Cardiac muscle cell (in vitro differentiated cells and primary cell): ENCODE measurements at places on chromosomes 3 and 15.

DNA sequence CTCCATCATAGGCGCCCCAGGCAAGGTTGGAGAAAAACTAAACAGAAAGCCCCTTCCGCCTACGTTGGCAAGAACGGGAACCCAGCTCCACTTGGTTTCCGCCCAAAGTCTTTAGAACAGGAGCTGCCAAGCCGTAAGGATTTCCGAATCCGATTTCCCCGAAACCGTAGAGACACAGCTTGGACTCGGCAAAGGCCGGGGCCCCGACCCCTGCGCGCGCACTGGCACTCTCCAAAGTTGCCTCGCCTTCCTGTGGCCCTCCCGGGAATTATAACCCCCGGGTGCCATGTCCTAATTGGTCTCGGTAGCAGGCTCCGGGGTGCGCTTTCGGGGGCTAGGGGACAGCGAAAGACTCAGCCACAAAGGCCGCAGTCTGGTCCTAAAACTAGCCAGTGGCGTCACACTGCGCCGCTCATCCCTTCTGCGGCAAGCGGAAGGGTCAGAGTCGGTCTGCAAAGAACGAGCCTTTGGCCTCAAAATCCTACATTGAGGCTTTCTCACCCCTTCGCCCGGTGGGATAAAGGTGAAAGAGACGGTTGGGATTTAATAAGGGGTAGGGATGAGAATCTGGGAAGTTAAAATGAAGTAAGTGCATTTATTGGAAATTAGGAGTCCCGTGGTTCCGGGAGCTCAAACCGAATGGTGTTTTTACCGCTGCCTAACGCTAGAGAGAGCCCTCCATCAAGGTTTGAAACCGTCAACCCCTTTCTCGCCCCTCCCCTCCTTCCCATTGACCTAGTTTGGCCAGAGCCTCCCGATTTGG, 6.8 kb downstream of the BCL6 start:
- DNase-seq = peak; percentile 94
- H3K4me1 ChIP-seq = peaks cover 11% of the 10 kb centered on the region
- H3K27me3 ChIP-seq = no peaks in the 10 kb centered on the region
- H3K36me3 ChIP-seq = no peaks in the 10 kb centered on the region
- H3K27ac ChIP-seq = peak overlapping the region; percentile 52
- peak overlapping the region; percentile 37 for H3K4me3 ChIP-seq

- peaks cover 21% of the 10 kb centered on the region for H3K4me1 ChIP-seq
- no peak for DNase-seq
- no peaks in the 10 kb centered on the region for H3K36me3 ChIP-seq
- peak overlapping the region; percentile 61 for H3K4me3 ChIP-seq
- H3K27me3 ChIP-seq = no peaks in the 10 kb centered on the region
These were observed 3.4 kb downstream of the PDZRN3 start for GRCh38 chr3:73621388-73621787.

DNA sequence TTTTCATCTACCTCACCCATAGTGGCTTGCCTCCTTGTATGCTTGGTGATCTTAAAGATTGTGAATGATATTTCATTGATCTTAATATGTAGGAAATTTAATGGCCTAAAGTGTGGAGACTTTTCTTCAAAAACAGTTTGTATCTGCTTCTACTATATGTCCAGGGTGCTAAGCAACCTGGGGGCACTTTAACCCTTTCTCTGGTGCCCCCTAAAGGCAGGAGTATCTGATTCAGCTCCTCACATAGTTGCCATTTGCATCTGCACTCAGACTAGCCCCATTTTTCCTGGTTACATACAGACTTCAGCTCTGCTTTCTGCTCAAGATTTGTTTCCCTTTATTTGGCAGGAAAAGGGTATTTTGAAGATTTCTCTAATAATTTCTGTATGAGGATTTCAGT, 5.2 kb upstream of the PFN2 start:
- H3K27me3 ChIP-seq = no peaks in the 10 kb centered on the region
- H3K27ac ChIP-seq = no peak overlapping the region
- DNase-seq = no peak

DNA sequence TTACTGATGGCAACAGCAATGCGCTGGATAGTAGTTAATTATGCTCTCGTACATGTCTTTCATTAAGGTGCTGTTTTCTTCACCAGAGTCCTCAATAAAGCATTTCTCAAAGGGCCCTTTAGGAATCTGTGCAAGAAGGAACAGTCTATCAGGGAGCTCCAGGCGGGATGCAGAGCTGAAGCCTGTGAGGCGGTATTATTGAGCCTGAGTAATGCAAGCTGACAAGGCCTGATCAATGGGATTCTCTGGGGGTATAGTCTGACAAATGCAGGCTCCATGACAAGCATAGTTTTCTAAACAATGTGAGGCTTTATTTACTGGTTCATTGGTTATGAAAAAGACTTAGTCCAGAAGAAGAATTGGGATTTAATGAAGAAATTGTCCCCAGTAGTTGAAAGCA, 530.9 kb upstream of the CBLB start:
- no peaks in the 10 kb centered on the region for H3K4me1 ChIP-seq
- no peaks in the 10 kb centered on the region for H3K36me3 ChIP-seq
- H3K4me3 ChIP-seq = no peak overlapping the region
- no peak for DNase-seq

DNA sequence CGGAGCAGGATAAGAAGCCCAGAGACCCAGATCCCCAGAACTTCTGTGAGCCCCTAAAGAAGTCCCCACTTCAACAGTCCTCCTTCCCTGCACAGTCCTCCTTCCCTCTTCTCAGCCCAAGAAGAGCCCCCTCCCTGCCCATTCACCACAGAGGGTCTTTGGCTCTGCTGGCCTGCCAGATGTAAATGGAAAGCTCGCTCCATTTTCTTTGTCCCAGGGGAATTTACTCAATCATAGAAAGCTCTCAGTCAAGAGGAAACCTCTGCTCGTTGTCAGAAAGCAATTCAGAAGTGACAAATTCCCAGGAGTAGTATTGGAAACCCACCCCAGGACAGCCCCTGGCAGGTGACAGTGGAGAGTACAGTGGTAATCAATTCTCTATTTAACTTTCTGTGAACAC, 105.5 kb upstream of the SMAD3 start:
- DNase-seq = no peak
- H3K36me3 ChIP-seq = no peaks in the 10 kb centered on the region
- no peak overlapping the region for H3K4me3 ChIP-seq
- H3K4me1 ChIP-seq = no peaks in the 10 kb centered on the region
- no peaks in the 10 kb centered on the region for H3K27me3 ChIP-seq

DNA sequence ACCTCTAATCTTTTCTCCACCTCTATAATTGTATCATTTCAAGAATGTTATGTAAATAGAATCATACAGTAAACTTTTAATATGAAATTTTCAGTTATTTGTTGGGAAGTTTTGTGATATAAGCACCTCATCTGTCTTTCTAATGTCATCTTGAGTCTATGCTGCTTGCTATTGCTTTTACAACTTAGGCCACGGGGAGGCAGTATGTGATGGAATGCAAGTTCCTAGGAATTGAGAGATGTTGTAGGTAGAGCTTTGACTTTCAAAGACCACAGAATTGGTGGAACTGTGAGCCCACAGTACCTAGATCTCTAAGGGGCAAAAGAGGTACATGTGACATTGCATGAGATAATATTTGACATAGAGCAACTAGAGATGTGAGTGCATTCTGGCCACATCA, 328.3 kb downstream of the MFSD1 start:
- H3K4me1 ChIP-seq = no peaks in the 10 kb centered on the region
- no peaks in the 10 kb centered on the region for H3K36me3 ChIP-seq
- H3K27me3 ChIP-seq = no peaks in the 10 kb centered on the region
- no peak overlapping the region for H3K4me3 ChIP-seq

DNA sequence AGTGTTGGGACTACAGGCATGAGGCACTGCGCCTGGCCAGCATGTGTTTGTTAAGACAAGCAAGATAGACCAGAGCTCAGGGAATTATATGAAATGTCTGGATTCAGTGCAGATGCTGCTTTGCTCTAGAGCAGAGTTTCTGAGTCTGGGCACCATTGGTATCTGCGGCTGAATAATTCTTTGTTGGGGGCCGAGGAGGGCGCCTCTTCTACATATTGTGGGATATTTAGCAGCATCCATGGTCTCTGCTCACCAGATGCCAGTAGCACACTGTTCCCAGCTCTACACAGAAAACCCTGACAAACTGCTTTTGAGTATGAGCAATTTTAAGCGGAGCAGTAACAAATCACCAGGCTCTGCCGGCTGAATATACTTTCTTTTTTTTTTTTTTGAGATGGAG, 3.6 kb upstream of the LDHAL6B start:
- no peak overlapping the region for H3K27ac ChIP-seq
- H3K27me3 ChIP-seq = no peaks in the 10 kb centered on the region
- no peak for DNase-seq
- peaks cover 3% of the 10 kb centered on the region for H3K36me3 ChIP-seq

- H3K27me3 ChIP-seq = no peaks in the 10 kb centered on the region
- peak overlapping the region; percentile 59 for H3K27ac ChIP-seq
- no peak for DNase-seq
- H3K4me1 ChIP-seq = peaks cover 32% of the 10 kb centered on the region
- no peaks in the 10 kb centered on the region for H3K36me3 ChIP-seq
These were observed 722 bp downstream of the STRA6 start for GRCh38 chr15:74201710-74202420.

GRCh38 chr3:189108735-189109134, 63.0 kb upstream of the TPRG1 start:
- no peaks in the 10 kb centered on the region for H3K36me3 ChIP-seq
- H3K4me1 ChIP-seq = no peaks in the 10 kb centered on the region
- H3K4me3 ChIP-seq = no peak overlapping the region
- no peaks in the 10 kb centered on the region for H3K27me3 ChIP-seq
- DNase-seq = no peak
- no peak overlapping the region for H3K27ac ChIP-seq

- peak overlapping the region; percentile 62 for H3K27ac ChIP-seq
- H3K27me3 ChIP-seq = no peaks in the 10 kb centered on the region
- H3K4me1 ChIP-seq = peaks cover 53% of the 10 kb centered on the region
- H3K4me3 ChIP-seq = no peak overlapping the region
- DNase-seq = peak; percentile 76
These were observed 1.9 kb upstream of the ARL6IP5 start for GRCh38 chr3:69082805-69083204.

- no peaks in the 10 kb centered on the region for H3K4me1 ChIP-seq
- DNase-seq = no peak
- no peak overlapping the region for H3K27ac ChIP-seq
These were observed 102.1 kb downstream of the FBLN2 start for GRCh38 chr3:13651057-13651400.

DNA sequence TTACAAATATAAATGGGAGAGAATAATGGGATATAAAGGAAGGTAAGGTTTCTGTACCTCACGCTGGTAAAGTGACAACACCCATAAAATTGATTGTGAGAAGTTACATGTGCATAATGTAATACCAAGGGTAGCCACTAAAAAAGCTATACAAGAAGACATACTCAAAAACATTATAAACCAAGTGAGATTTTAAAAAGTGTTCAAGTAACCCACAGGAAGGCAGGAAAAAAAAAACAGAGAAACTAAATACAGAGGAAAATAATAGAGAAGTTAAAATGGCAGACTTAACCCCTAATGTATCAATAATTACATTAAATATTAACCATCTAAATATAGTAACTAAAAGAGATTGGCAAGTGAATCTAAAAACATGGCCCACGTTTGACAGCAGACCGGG, 76.3 kb downstream of the PCSK6 start:
- H3K4me1 ChIP-seq = no peaks in the 10 kb centered on the region
- H3K27ac ChIP-seq = no peak overlapping the region
- H3K4me3 ChIP-seq = no peak overlapping the region
- no peaks in the 10 kb centered on the region for H3K36me3 ChIP-seq

GRCh38 chr3:155032918-155033317, 47.2 kb upstream of the MME start:
- H3K27me3 ChIP-seq = no peaks in the 10 kb centered on the region
- no peaks in the 10 kb centered on the region for H3K36me3 ChIP-seq
- no peak overlapping the region for H3K27ac ChIP-seq
- DNase-seq = peak; percentile 67
- H3K4me3 ChIP-seq = no peak overlapping the region

DNA sequence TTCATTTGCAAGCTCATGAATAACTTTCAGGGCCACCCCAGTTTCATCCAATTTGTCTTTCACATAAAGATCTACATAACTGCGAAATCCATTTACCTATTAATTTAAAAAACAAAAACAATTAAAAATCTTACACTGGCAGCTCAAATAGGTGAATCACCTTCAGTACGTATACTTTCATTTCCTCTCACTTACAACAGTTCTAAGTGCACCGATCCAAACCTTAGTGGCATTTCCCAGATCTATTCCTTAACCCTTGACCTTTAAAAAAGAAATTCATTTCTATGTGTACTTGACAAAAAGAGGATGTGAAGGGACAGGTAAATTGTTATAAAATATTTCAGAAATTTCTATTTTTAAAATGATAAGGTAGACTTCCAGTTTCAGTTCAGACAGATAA, 30.8 kb downstream of the TOP2B start:
- H3K36me3 ChIP-seq = peaks cover 75% of the 10 kb centered on the region
- no peak for DNase-seq
- H3K4me3 ChIP-seq = no peak overlapping the region
- H3K27ac ChIP-seq = no peak overlapping the region
- H3K4me1 ChIP-seq = no peaks in the 10 kb centered on the region
- no peaks in the 10 kb centered on the region for H3K27me3 ChIP-seq

DNA sequence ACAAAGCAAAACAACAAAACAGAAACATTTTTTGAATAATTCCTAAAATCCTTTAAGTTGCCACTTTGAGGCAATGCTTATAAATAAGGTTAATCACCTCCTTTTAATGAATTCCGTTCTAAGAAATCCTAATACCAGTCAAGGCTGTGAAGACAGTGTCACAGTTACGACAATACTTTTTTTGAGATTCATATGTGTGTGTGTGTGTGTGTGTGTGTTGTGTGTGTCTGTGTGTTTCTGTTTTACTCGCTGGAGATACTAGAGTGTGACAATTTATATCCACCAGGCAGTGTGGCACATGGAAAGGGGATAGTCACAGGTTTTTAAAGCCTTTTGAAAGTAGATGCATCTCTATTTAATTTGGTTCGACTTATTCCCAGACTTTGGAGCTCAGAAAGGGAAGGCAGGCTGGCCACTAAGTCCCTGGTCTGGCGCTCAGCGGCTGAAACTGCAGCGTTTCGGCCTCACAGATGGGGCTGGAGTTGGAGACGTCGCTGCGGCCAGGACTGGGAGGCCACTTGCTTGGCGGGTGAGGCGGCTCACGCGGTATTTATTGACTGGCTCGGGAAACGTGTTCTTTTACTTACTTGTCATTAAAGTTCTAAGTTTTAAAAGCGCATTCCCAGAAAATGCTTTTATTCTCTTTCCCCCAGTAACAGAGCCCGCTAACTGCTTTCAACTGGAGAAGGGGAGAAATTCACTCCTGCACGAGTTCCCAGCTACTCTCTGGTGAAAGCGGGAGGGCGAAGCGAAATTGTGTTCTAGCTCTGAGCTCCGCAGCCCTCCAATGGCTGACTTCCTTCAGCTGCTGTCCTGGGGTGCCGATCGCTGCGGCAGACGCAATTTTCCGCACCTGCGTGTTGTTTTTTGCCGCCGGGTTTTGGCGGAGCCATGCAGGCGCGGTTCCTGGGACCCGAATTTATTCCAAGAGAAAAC, 13.7 kb downstream of the ZIC1 start:
- no peaks in the 10 kb centered on the region for H3K36me3 ChIP-seq
- no peak overlapping the region for H3K27ac ChIP-seq
- no peak for DNase-seq
- no peaks in the 10 kb centered on the region for H3K4me1 ChIP-seq
- peaks cover 100% of the 10 kb centered on the region for H3K27me3 ChIP-seq
